Lung (tissue), 17 donors: ENCODE measurements at places on chromosomes 11 and 22. TPM values are rescaled to one million over a fixed set of nuclear protein-coding genes. Genes with fewer than 3 reads are reported as not detected.

TYR gene
- total RNA-seq = not detected

UPK3A gene
- not detected for total RNA-seq

HSPB2 gene
- 4.8 TPM for total RNA-seq

CDON gene
- total RNA-seq = 25.6 TPM

SEPTIN3 gene
- 0.51 TPM for total RNA-seq

VWCE gene
- 1.2 TPM for total RNA-seq

PARVG gene
- total RNA-seq = 20.4 TPM

C11orf86 gene
- not detected for total RNA-seq

C22orf42 gene
- total RNA-seq = not detected

SCUBE1 gene
- 6.2 TPM for total RNA-seq

MS4A15 gene
- 26.8 TPM for total RNA-seq

SSTR3 gene
- total RNA-seq = 0.11 TPM

MS4A10 gene
- not detected for total RNA-seq

FAT3 gene
- total RNA-seq = 108 TPM

- H3K4me1 ChIP-seq = peaks cover 27% of the 10 kb centered on the region
- H3K4me3 ChIP-seq = peak overlapping the region; percentile 67
- no peaks in the 10 kb centered on the region for H3K36me3 ChIP-seq
- peak overlapping the region; percentile 41 for H3K27ac ChIP-seq
- no peak for DNase-seq
- H3K27me3 ChIP-seq = peaks cover 5% of the 10 kb centered on the region
Measured at GRCh38 chr11:46347637-46348311, 511 bp downstream of the DGKZ start.

DNA sequence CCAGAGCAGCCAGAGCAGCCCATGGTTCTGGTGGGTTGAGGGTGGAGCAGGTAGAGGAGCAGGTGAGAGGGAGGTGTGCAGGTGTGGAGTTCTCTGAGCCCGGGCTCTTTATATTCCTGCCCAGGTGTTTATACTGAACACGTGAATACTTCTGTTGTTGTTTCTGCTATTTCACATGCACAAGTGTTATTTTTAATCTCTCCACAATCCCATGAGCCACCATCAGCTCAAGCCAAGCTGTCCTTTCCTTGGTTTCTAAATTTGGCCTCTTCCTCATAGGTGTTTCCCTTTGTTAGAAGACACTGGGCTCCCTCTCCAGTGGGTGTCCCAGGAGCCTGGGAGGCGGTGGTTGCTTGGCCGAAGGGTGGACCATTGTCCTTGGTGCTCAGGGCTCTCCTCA lies at the start of gene KRTAP5-3:
Gene KRTAP5-3 (minus strand): TSS at position 101 of the 400 bp plus-strand sequence. CDS start 78 bp downstream, at position 23.
- peaks cover 12% of the 10 kb centered on the region for H3K27me3 ChIP-seq
- DNase-seq = no peak
- H3K27ac ChIP-seq = no peak within 1 kb of the TSS
- no peak within 1 kb of the TSS for H3K4me3 ChIP-seq

DNA sequence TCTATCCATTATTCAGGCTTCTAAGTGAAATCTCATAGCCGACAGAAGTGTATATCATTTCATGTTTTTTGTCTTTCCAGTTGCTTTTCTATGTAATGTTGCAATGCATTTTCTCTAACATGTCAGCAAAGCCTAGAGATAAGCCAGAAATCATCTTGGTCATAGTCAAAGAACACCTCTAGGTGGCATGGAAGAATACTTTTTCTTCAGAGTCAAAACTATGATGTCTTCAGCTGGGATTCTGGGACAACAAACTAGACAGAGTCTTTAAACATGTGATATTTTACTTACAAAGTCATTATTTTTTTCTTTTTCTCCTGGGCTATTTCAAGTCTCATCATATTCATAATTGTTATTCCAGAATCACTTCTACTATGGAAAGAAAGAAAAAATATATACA lies 4.4 kb downstream of the GAS2 start:
- no peak overlapping the region for H3K4me3 ChIP-seq
- H3K27ac ChIP-seq = no peak overlapping the region
- DNase-seq = no peak
- no peaks in the 10 kb centered on the region for H3K27me3 ChIP-seq
- H3K36me3 ChIP-seq = no peaks in the 10 kb centered on the region

- H3K4me3 ChIP-seq = no peak overlapping the region
- no peaks in the 10 kb centered on the region for H3K36me3 ChIP-seq
- no peaks in the 10 kb centered on the region for H3K4me1 ChIP-seq
Measured at GRCh38 chr22:48588878-48589450, 1238.7 kb downstream of the BRD1 start.

GRCh38 chr22:48125416-48125815 lies 1363.0 kb downstream of the TBC1D22A start:
- H3K4me3 ChIP-seq = no peak overlapping the region
- DNase-seq = no peak
- H3K36me3 ChIP-seq = no peaks in the 10 kb centered on the region
- no peaks in the 10 kb centered on the region for H3K4me1 ChIP-seq
- H3K27me3 ChIP-seq = peaks cover 14% of the 10 kb centered on the region

GRCh38 chr11:61887839-61888494 lies 3.4 kb downstream of the FADS3 start:
- H3K4me3 ChIP-seq = no peak overlapping the region
- H3K36me3 ChIP-seq = no peaks in the 10 kb centered on the region
- no peak for DNase-seq
- no peaks in the 10 kb centered on the region for H3K27me3 ChIP-seq
- H3K27ac ChIP-seq = peak overlapping the region; percentile 79
- peaks cover 11% of the 10 kb centered on the region for H3K4me1 ChIP-seq

DNA sequence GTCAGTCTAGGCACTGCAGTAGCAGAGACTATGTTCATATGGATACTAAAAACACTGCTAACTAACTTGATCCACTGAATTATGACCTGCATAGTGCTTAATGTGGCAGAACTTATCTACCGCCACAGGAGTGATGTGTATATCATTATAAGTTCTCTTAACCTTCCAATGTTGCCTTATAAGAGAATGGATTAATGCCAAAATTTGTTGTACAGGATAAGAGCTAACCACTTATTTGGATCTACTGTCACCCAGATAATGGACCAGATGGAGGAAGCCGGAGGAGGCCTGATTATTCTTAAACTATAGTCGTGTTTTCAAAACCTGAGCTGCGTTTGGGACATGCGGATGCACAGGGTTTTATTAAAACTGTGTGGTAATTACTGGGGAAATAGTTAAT lies 1.9 kb upstream of the OR51B4 start:
- no peak for DNase-seq
- no peaks in the 10 kb centered on the region for H3K36me3 ChIP-seq
- H3K27ac ChIP-seq = no peak overlapping the region

GRCh38 chr11:84543367-84544159 lies 1083.6 kb downstream of the DLG2 start:
- H3K27me3 ChIP-seq = no peaks in the 10 kb centered on the region
- H3K36me3 ChIP-seq = no peaks in the 10 kb centered on the region
- no peaks in the 10 kb centered on the region for H3K4me1 ChIP-seq
- no peak for DNase-seq
- H3K27ac ChIP-seq = no peak overlapping the region

GRCh38 chr11:2761131-2762030 lies 61.6 kb upstream of the KCNQ1OT1 start:
- H3K4me1 ChIP-seq = no peaks in the 10 kb centered on the region
- no peak overlapping the region for H3K27ac ChIP-seq
- H3K4me3 ChIP-seq = no peak overlapping the region
- no peaks in the 10 kb centered on the region for H3K36me3 ChIP-seq
- H3K27me3 ChIP-seq = no peaks in the 10 kb centered on the region
- peak; percentile 11 for DNase-seq

- no peaks in the 10 kb centered on the region for H3K27me3 ChIP-seq
- H3K27ac ChIP-seq = no peak overlapping the region
- no peak overlapping the region for H3K4me3 ChIP-seq
- peaks cover 3% of the 10 kb centered on the region for H3K36me3 ChIP-seq
Measured at GRCh38 chr11:72925656-72926055, 111.4 kb downstream of the ATG16L2 start.

DNA sequence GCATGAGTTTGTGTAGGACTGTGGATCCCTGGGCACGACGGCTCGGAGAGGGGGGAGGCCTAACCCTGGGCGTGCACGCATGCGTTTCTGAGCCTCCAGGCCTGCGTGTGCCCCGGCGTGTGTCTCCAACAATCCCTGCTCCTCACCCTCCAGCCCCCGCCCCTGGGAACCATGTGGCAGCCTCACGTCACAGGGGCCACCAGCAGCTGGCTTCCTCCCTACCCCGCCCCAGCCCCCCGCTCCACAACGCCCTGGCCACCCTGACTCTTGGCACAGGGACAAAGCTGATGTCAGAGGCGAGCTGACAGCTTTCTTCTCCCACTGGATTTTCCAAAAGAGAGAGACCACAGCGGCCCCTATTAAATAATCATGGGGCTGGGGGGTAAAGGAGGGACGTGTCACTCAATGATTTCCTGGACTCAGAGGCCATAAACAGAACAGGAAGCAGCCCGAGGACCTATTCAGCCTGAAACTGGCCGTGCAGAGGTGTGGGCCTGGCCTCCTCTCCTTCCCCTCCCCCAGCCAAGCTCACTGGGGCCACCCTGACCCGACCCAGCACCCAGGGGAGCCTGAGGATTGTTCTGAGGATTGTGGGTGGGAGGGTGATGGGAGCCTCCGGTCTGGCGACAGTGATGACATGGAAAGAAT lies 6.8 kb upstream of the LIF start:
- H3K36me3 ChIP-seq = no peaks in the 10 kb centered on the region
- H3K4me3 ChIP-seq = no peak overlapping the region
- no peak overlapping the region for H3K27ac ChIP-seq
- no peaks in the 10 kb centered on the region for H3K27me3 ChIP-seq

- no peak overlapping the region for H3K27ac ChIP-seq
- H3K4me1 ChIP-seq = peaks cover 28% of the 10 kb centered on the region
- no peak overlapping the region for H3K4me3 ChIP-seq
Measured at GRCh38 chr11:12469451-12469850, 92.1 kb downstream of the PARVA start.

DNA sequence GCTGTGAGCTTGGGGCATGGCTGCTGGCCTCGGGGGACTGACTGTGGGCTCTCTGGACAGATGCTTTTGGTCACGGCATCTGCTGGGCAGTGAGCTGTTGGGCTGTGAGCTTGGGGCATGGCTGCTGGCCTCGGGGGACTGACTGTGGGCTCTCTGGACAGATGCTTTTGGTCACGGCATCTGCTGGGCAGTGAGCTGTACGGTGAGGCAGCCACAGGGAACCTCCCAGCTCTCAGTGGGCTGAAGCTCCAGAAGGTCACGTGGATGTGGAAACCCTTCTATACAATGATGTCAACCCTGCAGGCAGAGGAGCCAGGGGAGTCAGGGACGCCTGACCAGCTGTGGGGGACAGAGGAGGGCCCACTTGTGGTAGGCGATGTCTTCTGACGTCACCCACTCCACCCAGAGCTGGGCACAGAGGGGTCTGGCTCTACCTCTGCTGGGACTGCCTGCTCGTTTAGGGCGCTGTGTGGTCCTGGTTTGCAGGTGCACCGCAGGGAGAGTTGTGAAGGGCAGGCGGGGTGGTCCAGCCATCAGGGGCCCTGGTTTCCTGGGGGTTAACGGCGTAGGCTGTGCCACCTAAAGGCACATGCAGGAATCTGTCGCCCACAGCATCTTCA lies 1331.3 kb downstream of the BRD1 start:
- no peak overlapping the region for H3K4me3 ChIP-seq
- DNase-seq = no peak
- no peaks in the 10 kb centered on the region for H3K36me3 ChIP-seq
- H3K27me3 ChIP-seq = no peaks in the 10 kb centered on the region

DNA sequence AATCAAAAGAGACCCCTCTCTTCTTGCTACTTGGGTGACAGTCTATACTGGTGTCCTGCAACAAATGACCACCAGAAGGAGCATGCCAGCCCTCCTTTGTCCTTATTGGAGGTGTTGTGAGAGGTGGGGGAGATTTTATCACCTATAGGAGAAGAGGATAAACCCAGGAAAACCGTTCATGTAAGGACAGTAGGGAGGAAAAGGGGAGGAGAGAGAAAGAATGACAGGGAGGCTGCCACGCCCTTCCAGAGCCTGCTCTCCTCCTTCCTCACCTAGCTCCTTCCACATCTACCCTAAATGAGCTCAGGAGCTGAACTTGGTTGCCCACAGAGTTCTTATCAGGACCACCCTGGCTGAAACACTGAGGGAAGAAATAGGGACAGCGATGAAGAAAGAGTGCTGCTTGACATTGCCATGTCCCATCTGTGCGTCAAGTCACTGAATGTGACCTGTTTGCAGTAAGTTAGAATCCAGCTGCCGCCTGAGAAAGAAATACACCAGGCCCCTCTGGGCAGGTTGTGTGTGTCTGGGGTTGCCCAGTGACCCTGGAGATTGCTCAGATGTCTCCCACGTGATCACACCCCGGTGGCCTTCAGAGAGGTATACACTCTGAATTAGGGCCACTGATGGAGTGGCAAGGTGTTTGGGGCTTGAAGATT lies 40.4 kb upstream of the ETS1 start:
- peak; percentile 50 for DNase-seq
- H3K36me3 ChIP-seq = no peaks in the 10 kb centered on the region
- H3K4me3 ChIP-seq = no peak overlapping the region
- no peaks in the 10 kb centered on the region for H3K4me1 ChIP-seq
- no peaks in the 10 kb centered on the region for H3K27me3 ChIP-seq
- H3K27ac ChIP-seq = no peak overlapping the region

DNA sequence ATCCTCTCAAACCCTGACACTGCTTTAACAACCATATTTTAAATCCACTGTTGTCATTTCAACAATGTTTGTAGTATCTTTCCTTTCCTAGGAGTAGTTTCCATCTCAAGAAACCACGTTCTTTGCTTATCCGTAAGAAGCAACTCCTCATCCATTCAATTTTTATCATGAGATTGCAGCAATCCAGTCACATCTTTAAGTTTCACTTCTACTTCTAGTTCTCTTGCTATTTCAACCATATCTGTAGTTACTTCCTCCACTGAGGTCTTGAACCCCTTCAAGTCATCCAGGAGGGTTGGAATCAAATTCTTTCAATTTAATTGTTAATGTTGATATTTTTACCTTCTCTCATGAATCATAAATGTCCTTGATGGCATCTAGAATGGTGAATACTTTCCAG lies 22.4 kb downstream of the CCDC82 start:
- H3K27me3 ChIP-seq = no peaks in the 10 kb centered on the region
- no peaks in the 10 kb centered on the region for H3K4me1 ChIP-seq
- no peak overlapping the region for H3K27ac ChIP-seq
- peaks cover 9% of the 10 kb centered on the region for H3K36me3 ChIP-seq

- no peaks in the 10 kb centered on the region for H3K4me1 ChIP-seq
- no peak overlapping the region for H3K27ac ChIP-seq
- H3K27me3 ChIP-seq = no peaks in the 10 kb centered on the region
- H3K36me3 ChIP-seq = no peaks in the 10 kb centered on the region
Measured at GRCh38 chr11:73458201-73458600, 82.0 kb downstream of the RELT start.

DNA sequence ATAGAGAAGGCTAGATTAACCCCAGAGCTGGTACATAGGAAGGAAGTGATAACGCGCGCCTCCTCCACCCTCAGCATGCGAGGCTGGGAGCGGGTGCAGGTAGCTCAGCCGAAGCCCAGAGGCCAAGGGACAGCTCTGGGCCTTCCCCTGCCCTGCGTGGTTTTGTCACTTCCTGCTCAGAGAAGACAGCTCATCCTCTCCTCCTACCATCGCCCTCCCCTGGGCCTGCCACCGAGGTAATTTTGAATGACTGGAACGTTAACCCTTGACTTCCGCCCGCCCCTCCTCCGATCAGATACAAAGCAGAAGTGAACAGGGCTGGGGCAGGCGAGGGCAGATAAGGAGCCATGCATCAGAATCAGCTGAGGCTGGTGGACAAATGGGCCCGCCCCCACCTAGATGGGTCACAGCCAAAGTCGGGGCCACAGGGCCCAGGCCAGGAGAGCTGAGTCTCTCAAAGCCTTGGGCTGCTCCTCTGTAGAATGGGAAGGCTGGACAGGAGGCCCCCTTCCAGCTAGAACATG lies 1.6 kb downstream of the RAC2 start:
- no peak for DNase-seq
- no peak overlapping the region for H3K4me3 ChIP-seq
- H3K27ac ChIP-seq = peak overlapping the region; percentile 70
- H3K36me3 ChIP-seq = peaks cover 2% of the 10 kb centered on the region
